ENCODE measurements at places on chromosomes 5 and 9.

DNA sequence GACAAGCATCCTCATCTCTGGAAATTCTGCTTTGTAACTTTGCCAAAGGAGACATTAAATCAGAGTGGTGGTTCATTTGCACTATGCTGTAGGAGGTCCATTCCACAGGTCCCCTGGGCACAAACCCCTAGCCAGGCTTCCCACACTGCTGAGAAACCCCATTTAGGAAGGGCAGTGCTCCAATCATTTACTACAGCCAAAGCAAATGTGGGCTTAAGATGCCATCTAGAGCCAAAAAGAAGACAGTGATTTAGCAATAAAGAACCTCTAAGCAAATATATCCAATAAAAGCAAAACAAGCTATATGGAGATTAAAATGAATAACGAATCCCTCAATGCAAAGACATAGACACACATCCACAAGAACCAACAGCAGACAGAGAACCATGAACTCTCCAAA lies 129.0 kb upstream of the ALDH1B1 start:
- DNase-seq: peak; percentile 6

DNA sequence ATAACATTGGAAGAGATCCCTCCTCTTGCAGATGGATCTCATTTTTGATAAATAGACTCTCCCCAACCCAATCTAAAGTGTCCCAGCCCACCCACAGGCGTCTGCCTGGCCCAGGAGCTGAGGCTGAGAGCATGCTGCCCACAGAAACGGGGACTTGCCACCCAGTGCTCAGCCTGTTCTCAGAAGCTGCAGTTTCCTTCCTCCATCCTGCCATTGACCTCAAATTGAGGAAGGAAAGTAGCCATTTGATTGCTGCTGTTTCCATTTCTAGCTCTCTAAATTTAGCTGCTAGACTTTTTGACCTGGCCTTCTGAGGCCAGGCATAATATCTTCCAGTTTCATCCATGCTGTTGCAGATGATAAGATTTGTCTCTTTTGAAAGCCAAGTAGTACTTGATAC lies 31.1 kb upstream of the FRMD3 start:
- no peak for DNase-seq

- no peak for DNase-seq
Measured at GRCh38 chr9:98807070-98807813, at the start of gene GALNT12. TSS of gene GALNT12 (plus strand) at chr9:98807670. CDS start at chr9:98807699, 29 bp downstream.

GRCh38 chr5:149017636-149018035 lies 45.2 kb downstream of the SH3TC2 start:
- DNase-seq: no peak

DNA sequence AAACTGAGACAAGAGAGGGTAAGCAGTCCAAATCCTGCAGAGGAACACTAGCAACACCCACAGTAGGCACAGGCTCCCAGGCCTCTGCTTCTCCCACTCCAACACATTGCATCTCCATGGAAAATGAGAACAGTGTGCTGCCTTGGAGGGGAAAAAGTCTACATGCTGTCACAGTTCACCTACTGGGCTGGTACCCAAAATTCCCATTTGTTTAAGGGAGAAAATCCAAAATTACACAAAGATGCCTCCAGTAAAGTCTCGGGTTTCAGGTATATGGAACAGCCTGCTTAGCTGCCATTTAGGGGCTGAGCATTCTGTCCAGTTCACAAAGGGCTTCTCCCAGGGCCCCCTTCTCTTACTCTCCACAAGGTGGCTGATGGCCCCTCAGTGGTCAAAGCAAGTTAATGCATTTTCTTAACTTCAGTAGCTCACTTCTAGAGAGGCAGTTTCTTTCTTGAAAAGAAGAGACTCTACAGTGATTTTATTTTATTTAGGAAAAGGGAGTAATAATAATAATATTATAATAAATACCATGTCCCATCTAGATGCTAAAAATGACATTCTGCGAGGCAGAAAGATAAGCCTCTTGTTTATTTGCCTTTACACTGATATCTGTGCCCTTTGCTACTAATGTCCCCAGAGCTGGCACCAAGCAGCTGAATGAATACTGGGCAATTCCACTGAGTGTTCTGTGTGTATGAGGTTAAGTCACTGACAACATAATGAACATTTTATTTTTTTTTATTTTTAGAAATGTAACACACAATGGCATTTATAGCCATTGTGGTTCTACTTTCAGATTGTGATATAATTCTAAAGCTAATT lies 89.4 kb downstream of the RGS7BP start:
- no peak for DNase-seq

DNA sequence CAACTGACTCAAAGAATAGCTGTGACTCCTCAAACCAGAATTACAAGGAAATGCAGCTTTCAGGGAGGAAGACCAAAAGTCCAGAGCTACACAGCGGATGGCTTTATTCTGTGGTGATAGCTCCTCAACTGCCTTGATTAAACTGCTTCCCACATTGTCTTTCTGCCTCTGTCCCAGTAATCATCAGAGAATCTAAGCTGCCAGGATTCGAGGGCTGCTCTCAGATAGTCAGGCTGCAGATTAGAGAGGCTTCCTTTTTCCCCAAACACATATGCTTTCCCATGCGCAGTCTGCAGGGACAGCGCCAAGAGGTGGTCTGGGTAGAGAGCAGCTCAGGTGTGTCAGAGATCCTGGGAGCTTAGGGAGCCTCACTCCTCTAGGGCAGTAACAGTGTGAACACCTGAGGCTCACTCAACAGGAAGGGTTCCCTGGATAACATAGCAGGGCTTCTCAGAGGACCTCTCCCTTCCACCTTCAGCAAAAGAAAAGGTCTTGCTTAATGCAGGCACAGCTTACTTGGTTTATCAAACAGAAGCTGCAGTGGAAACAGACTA lies 439.9 kb upstream of the TLE4 start:
- no peak for DNase-seq

GRCh38 chr5:91187032-91187431 lies 196.1 kb downstream of the ARRDC3 start:
- DNase-seq: no peak

GRCh38 chr9:126125177-126125576 lies 201.5 kb upstream of the MVB12B start:
- peak; percentile 6 for DNase-seq

- DNase-seq: no peak
Measured at GRCh38 chr9:112809351-112809848, 58.8 kb downstream of the SNX30 start.

- no peak for DNase-seq
Measured at GRCh38 chr5:133818031-133818431, 150.4 kb downstream of the C5orf15 start.

DNA sequence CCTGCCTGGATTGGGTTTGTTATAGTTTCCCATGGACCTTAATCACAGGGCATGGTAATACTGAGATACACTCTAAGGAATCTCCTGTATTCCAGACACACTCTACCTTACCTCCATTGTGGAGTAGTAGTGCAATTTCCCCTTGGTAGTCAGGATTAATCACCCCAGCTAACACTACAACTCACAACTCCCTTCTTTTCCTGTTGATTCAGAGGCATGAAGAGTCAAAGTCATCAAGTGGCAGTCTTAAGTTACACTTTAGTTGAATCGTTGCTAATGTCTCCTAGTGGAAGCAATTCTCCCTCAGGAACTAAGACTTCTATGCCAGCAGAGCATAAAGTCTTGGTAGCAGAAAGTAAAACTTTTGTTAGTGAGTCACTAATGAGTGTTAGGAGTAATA lies 122.7 kb upstream of the APC start:
- DNase-seq: no peak

DNA sequence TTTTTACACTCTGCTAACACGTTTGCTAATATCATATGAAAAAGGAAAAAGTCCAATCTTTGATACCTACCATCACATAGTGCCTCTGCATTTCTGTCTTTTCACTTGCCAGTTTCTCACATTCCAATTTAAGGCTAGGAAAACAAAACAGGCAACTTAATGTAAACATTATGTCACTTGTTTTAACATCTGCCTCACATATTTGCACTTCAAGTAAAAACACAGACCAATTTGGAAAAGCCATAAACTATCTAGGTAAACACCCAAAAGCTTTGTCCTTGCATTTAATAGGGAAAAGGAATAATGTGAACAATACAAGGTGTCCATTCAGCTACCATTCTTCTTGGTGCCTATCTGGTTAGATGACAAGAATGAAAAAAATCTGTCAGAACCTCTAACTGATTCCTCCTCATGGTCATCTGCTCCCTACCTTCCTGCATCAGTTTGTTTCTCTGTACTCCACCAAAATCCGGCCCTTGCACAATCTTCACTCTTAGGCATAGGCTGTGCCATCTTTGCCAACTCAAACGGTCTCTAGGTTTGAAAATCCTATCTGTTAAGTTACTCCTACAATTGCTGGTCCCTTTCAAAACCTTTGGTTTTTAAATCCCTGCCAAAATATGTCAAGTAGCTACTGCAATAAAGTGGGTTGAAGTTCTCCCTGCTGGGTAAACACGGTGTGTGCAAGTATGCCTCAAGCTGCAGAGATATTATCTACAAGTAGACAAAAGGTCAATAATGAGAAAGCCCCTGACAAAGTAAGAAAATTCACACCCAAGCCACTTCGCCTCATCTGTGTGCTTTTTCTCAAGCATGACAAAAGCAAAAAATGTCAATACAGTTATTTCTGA lies 3.4 kb downstream of the TLE1 start:
- DNase-seq: no peak

DNA sequence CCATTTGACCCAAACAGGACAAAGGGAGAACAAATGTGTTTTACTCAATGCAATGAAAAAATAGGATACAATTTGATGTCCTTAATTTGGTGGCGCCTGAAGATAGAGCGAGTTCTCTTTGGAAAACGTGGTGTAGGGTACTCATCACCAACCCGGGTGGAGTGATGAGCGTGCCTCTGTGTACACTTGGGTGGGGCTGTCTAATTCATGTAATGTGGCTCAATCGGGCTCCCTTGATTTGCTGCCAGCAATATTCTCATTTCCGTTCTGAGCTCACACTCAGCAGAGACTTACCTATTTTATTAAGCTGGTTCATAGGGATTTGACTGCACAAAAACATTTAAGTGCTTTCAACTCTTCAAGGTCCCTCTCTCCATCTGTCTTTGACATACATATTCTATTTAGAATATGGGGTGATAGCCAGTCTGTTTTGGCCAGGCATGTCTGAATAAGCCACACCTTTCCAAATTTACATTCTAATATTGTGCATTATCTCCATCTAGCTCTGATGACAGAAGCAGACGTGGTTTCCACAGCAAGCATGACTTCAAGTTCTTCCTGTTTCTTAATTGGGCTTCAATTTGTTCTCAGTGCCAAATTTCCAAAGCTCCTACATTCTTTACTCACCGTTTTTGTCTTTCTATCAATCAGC lies 162.5 kb downstream of the IRX2 start:
- DNase-seq: no peak

- no peak for DNase-seq
Measured at GRCh38 chr9:86838519-86839497, 108.5 kb downstream of the GAS1 start.

GRCh38 chr5:116527582-116527981 lies 47.0 kb downstream of the SEMA6A start:
- no peak for DNase-seq

DNA sequence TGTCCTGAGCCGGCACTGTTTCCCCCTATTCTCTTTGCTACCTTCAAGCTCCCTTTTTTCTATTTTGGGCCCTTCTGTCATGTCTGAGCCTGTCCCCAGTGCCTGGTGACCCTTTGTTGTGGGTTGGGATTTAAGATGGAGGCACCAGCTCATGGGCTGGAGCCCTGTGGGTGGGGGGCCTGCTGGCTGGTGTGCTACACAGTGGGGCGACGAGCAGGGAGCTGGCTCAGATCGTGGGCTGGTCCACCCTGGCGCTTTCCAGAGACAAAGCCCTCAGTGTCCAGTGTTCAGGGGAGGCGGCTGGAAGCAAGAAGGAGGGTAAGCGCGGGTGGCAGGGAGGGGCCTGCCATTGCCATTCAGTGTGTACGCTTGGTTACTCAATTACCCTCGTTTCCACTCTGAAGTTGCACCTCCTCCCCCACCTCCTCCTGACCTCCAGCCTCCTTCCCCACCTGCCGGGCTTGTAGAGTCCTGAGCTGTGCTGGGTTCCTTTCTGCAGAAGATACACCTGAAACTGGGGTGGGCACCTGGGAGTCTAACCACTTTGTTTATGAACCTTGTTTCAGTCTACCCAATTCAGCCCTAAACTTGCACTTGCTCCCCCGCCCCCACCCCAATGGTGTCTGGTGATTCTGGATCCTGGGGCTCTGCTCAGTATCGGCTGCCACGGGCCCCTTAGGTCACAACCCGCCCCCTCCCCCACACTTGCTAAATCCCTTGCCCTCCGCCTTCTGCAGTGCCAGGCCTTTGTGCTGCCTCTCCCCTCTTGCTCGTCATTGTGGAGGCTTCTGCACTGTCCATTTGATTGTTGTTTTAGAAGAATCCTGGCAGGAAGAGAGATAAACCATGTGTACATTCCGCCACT lies 49.9 kb downstream of the MVB12B start:
- no peak for DNase-seq

DNA sequence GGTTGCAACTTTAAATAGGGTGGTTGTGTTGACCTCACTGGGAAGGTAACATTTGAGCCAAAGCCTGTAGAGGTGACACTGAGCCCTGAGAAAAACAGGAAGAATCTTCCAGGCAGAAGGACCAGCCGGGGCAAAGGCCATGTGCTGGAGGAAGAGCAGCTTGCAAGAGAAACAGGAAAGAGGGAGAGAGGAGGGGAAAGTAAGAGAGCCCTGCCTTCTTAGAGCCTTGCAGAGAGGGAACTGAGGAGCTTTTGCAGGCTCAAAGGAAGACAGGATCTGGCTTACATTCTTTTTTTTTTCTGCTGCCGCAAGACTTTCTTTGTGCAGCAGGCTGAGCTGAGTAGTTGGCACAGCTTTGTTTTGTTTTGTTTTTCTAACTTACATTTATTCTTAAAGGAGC lies 17.4 kb downstream of the C9orf153 start:
- no peak for DNase-seq

- peak; percentile 89 for DNase-seq
Measured at GRCh38 chr5:149007174-149007573, 55.7 kb downstream of the SH3TC2 start.

DNA sequence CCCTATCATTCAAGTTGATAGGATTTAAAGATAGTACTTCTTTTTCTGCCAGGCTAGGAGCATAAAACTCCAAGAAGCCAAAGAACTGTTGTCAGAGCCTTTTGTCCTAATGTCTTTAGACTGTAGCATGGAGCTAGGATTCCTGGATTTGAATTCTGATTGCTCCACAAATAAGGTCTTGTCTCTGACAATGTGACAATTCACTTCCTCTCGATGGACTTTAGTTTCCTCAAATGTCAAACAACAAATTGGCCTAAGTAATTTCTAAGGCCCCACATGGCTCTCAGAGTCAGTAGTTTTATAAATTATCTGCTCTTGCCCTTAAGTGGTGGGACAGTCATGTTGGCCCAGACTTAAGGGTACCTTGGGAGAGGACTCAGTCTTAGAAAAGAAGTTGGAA lies 36.7 kb downstream of the RFK start:
- DNase-seq: no peak

- no peak for DNase-seq
Measured at GRCh38 chr5:96324708-96325107, 108.3 kb downstream of the PCSK1 start.

GRCh38 chr5:119274767-119275130 lies 81.1 kb upstream of the TNFAIP8 start:
- no peak for DNase-seq

GRCh38 chr5:157799578-157799977 lies 56.1 kb downstream of the LSM11 start:
- DNase-seq: no peak

GRCh38 chr5:107969847-107970246 lies 299.1 kb upstream of the EFNA5 start:
- DNase-seq: no peak

GRCh38 chr9:134570711-134571325 lies 70.8 kb upstream of the COL5A1 start:
- DNase-seq: no peak

GRCh38 chr9:124444166-124444565 lies 6.1 kb upstream of the ADGRD2 start:
- no peak for DNase-seq

- DNase-seq: no peak
Measured at GRCh38 chr9:20989923-20990341, 41.5 kb downstream of the HACD4 start.
